ENCODE measurements at places on chromosomes 2 and 18.

GRCh38 chr2:5392658-5393057, 299.5 kb upstream of the SOX11 start:
- no peak for DNase-seq

DNA sequence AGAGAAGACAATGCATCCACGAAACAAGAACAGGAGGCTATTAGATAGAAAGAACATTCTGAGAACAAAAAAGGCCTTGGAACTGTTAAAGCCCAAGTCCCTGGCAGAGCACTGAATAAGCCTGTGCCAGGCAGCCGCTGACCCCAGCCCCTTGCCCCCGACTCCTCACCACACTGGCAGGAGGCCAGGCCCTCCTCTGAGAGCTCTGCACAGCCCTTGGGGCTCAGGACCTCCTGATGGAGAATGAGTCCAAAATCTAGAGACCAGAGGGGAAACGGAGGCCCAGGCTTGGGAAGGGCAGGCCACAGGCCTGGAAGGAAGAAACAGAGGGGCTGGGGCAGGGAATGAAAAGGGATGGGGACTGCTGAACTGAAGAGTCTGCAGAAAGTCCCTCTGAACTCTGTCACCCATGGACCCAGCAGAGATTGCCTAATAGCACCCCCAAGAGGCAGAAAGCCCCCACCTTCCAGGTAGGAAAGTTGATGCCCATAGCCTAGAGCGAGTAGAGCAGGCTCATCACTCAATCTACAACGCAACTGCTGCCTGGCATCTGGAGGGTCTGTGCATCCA, 18.3 kb upstream of the TNS1 start:
- no peak for DNase-seq

- no peak for DNase-seq
Observed at GRCh38 chr2:23525137-23525765, 140.3 kb downstream of the KLHL29 start.

- DNase-seq: no peak
Observed at GRCh38 chr18:70190529-70190928, 15.0 kb downstream of the RTTN start.

DNA sequence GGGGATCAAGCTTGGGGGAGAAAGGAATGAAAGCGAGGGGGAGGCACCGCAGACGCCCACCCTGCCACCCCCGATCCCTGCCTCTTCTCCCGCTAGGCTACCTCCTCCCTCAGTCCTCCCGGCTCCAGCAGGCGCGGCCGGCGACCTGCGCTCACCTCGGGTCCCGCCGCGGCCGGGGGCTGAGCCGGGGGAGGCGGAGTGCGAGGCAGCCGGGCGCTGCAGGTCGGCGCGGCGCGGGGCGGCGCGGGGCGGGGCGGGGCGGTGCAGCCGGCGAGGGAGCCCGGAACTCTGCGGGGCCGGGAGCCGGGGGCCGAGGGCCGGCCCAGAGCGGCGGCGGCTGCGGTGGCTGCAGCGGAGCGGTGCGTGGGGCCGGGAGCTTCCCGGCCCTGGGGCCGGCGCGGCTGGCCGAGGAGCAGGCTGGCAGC, 477 bp downstream of the ACVR1 start:
- DNase-seq: peak; percentile 65

DNA sequence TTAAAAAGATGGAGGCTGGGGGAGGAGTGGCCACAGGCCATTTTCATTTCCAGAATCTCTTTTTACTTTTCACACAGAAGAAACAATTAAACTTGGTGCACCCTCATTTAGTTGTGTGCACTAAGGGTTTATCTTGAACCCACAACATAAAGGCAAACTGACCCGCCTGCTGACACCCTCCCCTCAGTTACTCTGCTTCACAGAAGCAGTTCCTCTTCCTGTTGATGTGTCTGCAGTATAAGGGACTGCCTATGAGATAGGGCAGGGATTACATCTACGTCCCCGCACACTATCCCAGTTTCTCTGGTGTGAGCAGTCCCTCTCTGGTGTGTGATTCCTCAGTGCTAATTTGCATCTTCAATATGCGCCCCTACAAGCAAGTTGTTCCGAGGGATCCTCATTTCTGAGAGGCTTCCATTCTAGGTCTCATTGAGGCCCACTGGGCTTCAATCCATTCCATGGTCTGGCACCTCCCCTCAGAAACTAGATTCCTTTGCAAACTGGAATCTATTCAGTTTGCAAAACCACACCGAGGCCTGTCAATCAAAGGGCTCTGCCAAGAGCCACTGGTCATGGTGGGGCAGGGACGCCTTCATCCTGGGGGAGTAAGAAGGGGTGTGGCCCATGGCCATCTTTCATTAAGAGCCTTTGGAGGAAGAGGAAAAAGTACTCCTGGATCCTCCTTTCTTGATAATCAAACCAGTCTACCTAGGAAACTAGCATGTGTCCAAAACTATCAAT, 12.3 kb downstream of the CREG2 start:
- no peak for DNase-seq

- DNase-seq: no peak
Observed at GRCh38 chr2:128641421-128642080, 322.9 kb upstream of the HS6ST1 start.

- no peak for DNase-seq
Observed at GRCh38 chr18:48956356-48956755, 5.6 kb upstream of the SMAD7 start.

DNA sequence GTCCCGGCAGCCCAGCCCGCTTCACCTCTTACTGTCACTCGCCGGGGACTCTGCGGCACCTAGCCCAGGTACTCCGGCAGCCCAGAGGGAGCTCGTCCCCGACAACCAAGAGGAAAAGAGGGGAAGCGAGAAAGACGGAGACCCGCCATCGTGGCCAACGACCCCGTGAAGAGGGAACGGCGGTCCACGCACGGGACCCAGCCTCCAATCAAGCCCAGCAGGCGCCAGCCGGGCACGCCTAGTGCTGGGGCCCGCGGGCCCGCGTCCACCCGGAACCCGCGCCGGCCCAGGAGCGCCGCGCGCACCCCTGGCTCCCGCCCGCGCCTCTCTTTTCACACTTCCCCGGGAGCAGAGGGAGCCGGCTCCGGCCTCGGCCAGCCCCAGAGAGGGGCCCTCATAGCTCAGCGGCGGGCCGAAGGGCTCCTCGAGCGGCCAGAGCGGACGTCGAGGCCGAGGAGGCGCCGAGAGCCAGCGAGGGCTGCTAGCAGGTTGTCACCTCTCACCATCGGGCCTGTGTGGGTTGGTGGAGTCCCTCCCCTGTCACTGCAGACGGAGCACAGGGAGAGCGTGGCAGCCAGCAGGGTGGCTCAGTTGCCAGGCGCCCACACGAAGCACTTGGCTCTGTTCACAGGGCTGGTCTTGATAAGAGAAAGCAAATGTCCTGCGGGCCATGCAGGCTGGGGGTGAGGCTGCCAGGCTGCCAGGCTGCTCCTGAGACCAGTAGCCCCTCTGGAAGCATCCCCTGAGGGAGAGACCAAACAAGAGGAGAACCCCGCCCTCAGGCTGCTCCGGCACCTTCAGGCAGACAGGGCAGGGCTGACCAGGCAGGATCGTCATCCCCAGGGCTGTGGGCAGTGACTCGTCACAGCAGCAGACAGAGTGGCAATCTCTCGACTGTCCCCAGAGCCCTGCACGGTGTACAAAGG, 36.9 kb upstream of the KLF11 start:
- no peak for DNase-seq

DNA sequence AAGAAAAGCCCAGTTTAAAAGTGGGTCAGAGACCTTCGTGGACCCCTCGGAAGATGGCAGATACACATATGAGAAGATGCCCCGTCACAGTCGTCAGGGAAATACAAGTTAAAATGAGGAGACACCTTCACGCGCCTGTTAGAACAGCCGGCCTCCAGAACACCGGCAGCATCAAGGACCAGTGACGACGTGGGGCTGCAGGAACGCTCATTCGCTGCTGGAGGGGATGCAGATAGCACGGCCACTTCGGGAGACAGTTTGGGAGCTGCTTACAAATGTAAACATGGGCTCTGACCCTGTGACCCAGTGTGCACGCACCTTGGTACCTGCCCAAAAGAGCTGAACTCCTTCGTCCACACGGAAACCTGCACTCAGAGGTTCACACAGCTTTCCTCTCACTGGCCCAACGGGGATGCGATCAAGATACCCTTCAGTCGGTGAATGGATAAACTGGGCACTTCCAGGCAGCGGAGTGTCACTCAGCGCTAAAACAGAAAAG, 83.7 kb upstream of the CTDP1 start:
- DNase-seq: no peak

GRCh38 chr2:181070119-181070835, 89.9 kb downstream of the UBE2E3 start:
- no peak for DNase-seq

DNA sequence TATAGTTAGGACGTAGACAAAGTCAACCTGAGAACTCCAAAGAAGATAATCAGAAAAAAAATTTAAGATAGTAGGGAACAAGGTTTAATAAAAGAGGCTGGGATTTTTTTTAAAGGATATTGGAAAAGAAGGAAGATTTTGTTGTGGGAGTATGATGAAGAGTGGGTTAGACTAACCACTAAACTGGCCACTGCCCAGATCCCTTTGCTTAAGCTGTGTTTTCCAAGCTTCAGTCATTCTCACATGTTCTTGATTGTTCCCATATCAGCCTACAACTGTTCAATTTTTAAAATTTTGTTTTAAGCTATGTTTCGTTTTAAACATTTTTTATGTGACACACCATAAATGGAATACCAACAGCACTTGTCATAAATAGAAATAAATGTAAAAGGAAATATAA, 284.5 kb upstream of the MMADHC start:
- DNase-seq: no peak

DNA sequence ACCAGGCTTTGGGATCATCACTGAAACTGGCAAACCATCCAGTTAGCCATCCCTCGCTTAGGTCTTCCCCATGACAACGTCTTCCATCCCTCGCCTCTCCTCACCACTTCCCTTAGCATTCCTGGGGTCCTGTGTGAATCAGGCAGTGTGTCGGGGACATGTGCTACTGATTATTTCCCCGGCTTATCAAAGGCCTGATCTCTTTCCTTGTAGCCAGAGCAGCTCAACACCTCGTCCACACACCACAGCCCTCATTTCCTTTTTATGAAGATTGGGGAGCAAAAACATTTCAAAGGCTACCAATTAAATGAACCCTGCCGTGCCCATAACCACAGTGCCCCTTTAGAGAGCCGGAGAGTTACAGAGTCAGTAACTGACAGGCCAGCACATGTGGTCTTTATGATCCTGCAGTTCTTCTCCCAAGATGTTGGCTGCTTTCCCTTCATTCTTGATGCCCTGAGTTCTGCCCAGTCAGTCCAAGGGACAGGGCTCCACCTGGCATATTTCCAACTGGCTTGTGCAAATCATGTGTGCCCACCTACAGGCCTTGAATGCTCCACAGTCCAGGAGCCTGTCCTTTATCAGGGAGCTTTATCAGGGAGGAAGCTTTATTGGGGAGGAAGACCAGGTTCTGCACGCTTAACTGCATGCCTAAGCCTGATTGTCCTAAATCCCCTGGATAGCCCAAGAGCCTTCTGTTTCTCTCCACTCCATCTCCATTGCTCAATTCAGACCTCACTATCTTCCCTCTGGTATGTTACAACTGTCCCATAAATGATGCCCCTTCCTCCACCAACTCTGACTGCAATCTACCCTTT, 343.1 kb downstream of the CYRIA start:
- DNase-seq: no peak

- DNase-seq: no peak
Observed at GRCh38 chr2:236862961-236863728, 222.5 kb upstream of the COPS8 start.

DNA sequence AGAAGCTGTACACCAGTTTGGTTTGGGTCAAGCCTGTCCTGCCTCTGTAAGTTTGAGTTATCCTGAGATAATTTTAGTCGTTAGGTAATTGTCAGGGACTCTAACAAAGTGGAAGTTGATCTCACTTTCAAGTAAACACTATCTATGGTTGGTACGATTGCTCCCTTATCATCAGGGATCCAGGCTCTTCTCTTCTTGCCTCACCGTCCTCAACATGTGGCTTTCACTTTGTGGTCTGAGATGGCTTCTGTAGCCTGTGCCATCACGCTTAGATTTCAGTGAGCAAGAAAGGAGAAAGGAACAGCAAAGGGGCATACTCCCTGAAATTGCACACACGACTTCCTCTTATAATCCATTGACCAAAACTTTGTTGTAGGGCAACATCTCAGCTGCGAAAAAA, 115.6 kb downstream of the CTAGE1 start:
- no peak for DNase-seq

DNA sequence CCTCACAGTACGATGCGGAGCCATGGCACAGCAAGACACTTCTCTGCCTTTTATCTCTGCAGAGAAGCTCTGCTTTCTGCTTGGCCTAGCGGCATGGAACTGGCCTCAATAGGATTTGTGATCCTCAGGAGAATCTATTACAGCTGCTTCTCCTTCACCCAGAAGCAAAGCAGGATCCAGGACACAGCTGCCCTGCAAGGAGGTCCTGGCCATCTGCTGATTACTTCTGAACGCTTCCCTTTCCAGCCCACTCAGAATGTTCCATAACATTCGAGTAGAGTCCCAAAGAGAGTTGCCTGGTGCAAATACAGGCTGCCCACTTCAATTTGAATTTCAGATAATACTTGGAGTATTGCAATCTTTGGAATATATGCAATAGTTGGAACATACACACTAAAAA, 29.2 kb upstream of the KCNS3 start:
- DNase-seq: no peak

- DNase-seq: no peak
Observed at GRCh38 chr2:12764075-12764730, 47.5 kb downstream of the TRIB2 start.

GRCh38 chr2:120192280-120192679, 30.9 kb downstream of the TMEM185B start:
- DNase-seq: no peak

Data from stimulated activated CD4-positive, alpha-beta T cell treated with anti-CD3 and anti-CD28 coated beads, Interleukin-2, amount 100 ng/mL, for 24 hours (primary cell).